ENCODE measurements at places on chromosomes 6 and 20. TPM values are rescaled to one million over a fixed set of nuclear protein-coding genes. Genes with fewer than 3 reads are reported as not detected.

Gene MAP3K5
- 7.1 TPM for polyA plus RNA-seq

Gene CBFA2T2
- 4.6 TPM for polyA plus RNA-seq

Gene SMOC2
- polyA plus RNA-seq, result 5.9 TPM

Gene DEFB124
- polyA plus RNA-seq, result 0.76 TPM

DNA sequence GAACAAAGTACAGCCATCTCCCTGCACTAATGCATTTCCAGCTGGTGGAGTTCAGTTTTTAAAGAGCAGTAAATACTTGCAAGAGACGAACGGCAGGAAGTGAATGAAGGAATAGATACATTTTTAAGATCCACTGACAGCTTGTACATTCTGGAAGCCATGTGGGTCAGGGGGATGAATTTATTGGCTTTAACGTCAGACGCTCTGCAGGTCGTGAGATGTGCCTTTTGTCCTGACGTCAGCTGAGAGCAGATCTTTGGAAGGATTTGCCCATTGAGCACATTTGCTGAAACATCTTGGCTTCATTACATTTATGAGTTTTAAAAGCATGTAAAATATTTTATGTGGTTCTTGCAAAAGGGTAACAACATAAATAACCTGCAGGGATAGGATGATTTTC is 29.5 kb upstream of the SALL4 start:
- no peak for DNase-seq

GRCh38 chr6:6840831-6841291 is 252.3 kb downstream of the LY86 start:
- DNase-seq, result no peak

GRCh38 chr6:139863346-139863745 is 488.9 kb upstream of the CITED2 start:
- no peak for DNase-seq

Gene LPA
- not detected for polyA plus RNA-seq

- DNase-seq, result no peak
Measured at GRCh38 chr20:47455133-47456040, 46.3 kb upstream of the NCOA3 start.

Gene CD24
- polyA plus RNA-seq, result 0.42 TPM

Gene KIAA1755
- 2.1 TPM for polyA plus RNA-seq

GRCh38 chr6:68572525-68572924 is 62.6 kb upstream of the ADGRB3 start:
- no peak for DNase-seq

- DNase-seq, result no peak
Measured at GRCh38 chr6:90284236-90285041, 12.2 kb downstream of the BACH2 start.

- no peak for DNase-seq
Measured at GRCh38 chr20:6533761-6534479, 233.6 kb upstream of the BMP2 start.

- no peak for DNase-seq
Measured at GRCh38 chr6:16239798-16240123, 1.4 kb downstream of the GMPR start.

Gene HLA-DOA
- polyA plus RNA-seq, result 1.2 TPM

DNA sequence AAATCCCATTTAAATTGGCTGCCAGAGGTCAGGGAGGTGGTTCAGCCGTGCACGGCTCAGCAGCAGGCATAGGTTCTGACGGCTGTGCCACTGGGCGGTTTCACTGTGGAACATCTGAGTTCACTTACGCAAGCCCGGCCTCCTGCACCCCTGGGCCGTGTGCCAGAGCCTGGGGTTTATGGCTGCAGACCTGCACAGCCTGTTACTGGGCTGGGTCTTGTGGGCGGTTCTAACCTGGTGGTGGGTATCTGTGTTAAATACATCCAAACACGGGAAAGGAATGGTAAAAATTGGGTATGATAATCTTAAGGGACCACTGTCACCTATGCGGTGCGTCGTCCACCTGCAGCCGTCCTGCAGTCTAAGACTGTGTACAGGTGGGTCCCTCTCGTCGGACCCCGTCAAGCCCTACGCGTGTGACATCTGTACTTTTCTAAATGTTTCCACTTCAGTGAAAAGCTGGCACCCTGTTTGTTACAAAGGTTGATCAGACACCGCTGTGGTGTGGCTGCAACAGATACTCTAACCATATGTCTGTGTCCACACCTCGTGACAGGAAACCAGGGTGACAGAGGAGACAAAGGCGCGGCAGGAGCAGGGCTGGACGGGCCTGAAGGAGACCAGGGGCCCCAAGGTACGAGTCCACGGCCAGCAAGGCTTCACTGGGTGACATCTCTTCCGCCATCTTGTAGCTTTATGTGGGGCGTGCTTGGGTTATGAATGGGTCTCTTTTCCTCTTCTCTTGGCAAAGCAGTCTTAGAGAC is 21.5 kb downstream of the COL9A3 start:
- DNase-seq, result no peak

Gene SNAP91
- polyA plus RNA-seq, result 1.8 TPM

- DNase-seq, result no peak
Measured at GRCh38 chr6:56840467-56841380, 114.2 kb upstream of the BEND6 start.

DNA sequence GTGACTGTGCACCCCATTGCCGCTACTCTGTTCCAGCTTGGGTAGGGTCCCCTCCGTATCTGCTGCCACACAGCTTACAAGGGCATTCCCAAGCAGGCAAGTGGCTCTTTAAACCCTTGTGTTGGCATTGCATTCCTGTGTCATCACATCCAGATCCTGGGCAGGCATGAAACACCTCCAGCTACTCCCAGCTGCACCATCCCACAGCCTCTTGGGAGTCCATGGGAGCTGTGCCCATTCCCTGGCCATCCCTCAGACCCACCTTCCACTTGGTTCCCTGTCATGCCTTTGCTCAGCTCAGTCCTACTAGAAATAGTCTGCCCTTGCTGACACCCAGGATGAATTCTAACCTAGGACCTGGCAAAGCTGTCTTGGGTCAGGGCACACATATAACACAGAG is 87.7 kb downstream of the PSMG4 start:
- DNase-seq, result no peak

DNA sequence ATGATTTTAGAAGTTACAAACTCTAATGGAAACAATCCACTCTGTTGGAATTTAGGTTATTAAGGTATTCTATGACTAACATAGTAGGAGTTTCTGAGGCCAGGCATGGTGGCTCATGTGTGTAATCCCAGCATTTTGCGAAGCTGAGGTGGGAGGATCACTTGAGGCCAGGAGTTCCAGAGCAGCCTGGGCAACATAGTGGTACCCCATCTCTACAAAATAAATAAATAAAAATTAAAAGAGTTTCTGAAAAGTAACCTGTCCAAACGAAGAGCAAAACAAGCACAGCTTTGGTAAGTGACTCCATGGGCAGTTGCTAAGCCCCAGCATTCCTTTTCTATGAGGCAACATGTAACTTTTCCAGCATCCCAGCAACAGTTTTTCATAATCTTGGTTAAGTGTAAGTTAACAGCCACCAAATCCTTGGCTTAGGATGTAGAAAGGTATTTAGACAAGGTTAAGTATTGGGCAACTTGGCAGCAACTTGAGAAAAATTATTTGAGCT is 86.3 kb downstream of the SOX4 start:
- no peak for DNase-seq

Gene LY6G6F
- polyA plus RNA-seq, result not detected

GRCh38 chr6:137731960-137732616 is 135.0 kb upstream of the TNFAIP3 start:
- no peak for DNase-seq

DNA sequence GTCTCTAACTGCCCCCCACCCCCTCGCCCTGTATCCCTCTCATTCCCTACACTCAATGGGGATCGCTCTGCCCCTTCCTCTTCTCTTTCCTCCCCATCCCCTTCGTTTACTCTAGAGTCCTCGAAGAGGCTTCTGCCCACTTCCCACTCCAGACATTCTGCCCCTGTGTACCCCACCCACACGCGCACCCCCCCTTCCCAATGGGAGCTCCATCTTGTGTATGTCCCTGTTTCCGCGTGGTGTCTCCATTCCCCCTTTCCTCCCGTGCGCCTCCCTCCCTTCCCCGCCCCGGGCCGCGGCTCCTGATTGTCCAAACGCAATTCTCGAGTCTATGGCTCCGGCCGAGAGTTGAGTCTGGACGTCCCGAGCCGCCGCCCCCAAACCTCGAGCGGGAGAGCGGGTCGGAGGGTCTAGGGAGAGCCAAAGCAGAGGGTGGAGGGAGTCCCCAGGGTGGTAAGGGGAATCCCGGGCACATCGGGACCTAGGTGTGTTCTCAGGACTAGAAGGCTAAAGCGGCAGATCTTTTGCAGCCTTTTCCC is 679 bp upstream of the RING1 start:
- DNase-seq, result peak; percentile 61

Gene SRMS
- polyA plus RNA-seq, result not detected
